ENCODE measurements at places on chromosomes 7 and 10. TPM values are rescaled to one million over a fixed set of nuclear protein-coding genes. Genes with fewer than 3 reads are reported as not detected.
A peak's percentile ranks its signal among the peaks of the same experiment; 100 is the strongest.

DNA sequence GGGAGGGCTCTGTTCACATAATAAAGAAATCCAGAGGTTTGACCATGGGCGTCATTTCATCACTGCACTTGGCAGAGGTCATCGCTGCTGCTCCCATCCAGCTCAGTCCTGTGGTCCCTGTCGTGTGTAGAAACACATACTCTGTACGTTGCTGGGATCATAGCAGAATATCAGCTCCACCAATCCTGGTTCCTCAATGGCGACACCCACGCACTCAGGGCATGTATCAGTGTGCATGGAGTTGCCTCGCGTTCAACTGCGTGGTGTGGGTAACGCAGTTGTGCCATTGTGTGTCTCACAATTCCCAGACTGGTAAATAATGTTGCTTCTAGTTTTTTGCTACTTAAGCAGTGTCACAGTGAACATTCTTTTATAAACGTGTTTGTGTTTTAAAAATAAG is 111.1 kb downstream of the LHPP start:
- DNase-seq = no peak
- H3K4me3 ChIP-seq = no peak overlapping the region
- H3K27me3 ChIP-seq = no peaks in the 10 kb centered on the region
- H3K36me3 ChIP-seq = no peaks in the 10 kb centered on the region
- H3K27ac ChIP-seq = no peak overlapping the region
- no peaks in the 10 kb centered on the region for H3K4me1 ChIP-seq

GRCh38 chr10:72274213-72274729 is 547 bp downstream of the DDIT4 start:
- H3K4me3 ChIP-seq = peak overlapping the region; percentile 15
- DNase-seq = peak; percentile 84
- H3K4me1 ChIP-seq = no peaks in the 10 kb centered on the region
- no peaks in the 10 kb centered on the region for H3K36me3 ChIP-seq
- H3K27me3 ChIP-seq = no peaks in the 10 kb centered on the region

DNA sequence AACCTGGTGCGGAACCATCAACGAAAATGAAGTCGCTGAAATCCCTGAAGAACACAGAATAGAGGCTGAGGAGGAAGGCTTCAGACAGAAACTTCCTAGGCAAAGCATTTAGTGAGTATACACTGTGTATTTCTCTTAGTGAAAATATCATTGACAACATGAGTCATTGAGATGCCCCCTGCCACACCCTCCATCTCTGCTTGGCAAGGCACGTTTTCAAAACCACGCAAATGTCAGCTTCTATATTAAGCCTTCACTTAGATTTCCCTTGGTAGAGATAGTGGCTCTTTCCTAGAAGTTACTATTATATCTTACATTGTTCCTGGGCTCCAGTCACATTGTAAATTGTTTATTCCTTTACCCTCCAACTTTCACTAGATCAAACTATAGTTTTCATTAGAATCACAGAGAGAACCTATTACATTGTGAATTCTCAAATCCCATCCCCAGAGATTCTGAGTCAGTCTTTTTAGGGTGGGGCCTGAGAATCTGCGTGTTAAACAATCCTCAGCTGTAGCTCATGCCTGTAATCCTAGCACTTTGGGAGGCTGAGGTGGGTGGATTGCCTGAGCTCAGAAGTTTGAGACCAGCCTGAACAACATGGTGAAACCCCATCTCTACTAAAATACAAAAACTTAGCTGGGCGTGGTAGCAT is 4.6 kb upstream of the SKAP2 start:
- no peaks in the 10 kb centered on the region for H3K27me3 ChIP-seq
- H3K4me3 ChIP-seq = no peak overlapping the region
- H3K4me1 ChIP-seq = no peaks in the 10 kb centered on the region
- DNase-seq = no peak
- no peaks in the 10 kb centered on the region for H3K36me3 ChIP-seq

DNA sequence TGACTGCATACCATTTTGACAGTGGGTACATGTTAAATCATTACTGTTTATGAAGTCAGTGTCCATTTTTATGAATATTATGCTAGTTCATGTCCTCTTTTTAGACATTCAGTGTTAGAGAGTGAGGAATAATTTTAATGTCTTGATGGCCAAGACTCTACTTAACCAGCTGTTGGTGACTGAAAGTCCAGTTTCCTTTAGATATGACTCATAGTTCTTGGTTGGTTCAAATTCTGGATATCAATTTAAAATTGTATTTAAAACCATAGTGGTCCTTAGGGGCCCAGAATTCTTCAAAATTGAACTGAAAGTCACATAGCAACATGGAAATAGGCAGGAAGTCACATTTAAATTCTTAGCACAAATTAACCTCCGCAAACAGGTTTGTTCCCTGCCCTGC is 196.5 kb upstream of the PRPS1L1 start:
- no peak overlapping the region for H3K27ac ChIP-seq
- no peak for DNase-seq
- H3K27me3 ChIP-seq = no peaks in the 10 kb centered on the region
- H3K36me3 ChIP-seq = no peaks in the 10 kb centered on the region
- no peak overlapping the region for H3K4me3 ChIP-seq

- no peak overlapping the region for H3K4me3 ChIP-seq
- H3K4me1 ChIP-seq = no peaks in the 10 kb centered on the region
Observed at GRCh38 chr7:71723859-71724258, 591.9 kb downstream of the GALNT17 start.

- H3K4me3 ChIP-seq = no peak overlapping the region
- no peaks in the 10 kb centered on the region for H3K4me1 ChIP-seq
- H3K27me3 ChIP-seq = no peaks in the 10 kb centered on the region
- H3K27ac ChIP-seq = no peak overlapping the region
- DNase-seq = no peak
- H3K36me3 ChIP-seq = no peaks in the 10 kb centered on the region
Observed at GRCh38 chr10:121595351-121595805, 2.9 kb downstream of the FGFR2 start.

DNA sequence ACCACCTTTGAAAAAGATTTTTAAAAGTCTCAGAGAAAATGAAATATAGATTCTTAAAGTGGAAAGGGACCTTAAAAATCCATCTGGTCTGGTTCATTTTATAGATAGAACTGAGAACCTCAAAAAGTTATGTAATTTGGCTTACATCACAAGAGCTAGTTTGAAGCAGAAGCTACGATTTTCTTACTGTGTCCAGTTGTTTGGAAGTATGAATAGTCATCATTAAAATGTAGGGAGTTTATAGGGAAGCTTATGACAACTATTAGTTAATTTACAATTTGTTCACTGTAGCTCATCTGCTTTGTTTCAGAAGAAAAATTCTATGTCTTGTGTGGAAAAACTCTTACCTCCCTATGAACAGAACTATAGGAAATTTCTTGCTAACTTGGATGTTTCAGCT is 26.9 kb downstream of the ZEB1 start:
- H3K27ac ChIP-seq = no peak overlapping the region
- H3K27me3 ChIP-seq = no peaks in the 10 kb centered on the region
- no peak overlapping the region for H3K4me3 ChIP-seq
- DNase-seq = no peak
- no peaks in the 10 kb centered on the region for H3K36me3 ChIP-seq

DNA sequence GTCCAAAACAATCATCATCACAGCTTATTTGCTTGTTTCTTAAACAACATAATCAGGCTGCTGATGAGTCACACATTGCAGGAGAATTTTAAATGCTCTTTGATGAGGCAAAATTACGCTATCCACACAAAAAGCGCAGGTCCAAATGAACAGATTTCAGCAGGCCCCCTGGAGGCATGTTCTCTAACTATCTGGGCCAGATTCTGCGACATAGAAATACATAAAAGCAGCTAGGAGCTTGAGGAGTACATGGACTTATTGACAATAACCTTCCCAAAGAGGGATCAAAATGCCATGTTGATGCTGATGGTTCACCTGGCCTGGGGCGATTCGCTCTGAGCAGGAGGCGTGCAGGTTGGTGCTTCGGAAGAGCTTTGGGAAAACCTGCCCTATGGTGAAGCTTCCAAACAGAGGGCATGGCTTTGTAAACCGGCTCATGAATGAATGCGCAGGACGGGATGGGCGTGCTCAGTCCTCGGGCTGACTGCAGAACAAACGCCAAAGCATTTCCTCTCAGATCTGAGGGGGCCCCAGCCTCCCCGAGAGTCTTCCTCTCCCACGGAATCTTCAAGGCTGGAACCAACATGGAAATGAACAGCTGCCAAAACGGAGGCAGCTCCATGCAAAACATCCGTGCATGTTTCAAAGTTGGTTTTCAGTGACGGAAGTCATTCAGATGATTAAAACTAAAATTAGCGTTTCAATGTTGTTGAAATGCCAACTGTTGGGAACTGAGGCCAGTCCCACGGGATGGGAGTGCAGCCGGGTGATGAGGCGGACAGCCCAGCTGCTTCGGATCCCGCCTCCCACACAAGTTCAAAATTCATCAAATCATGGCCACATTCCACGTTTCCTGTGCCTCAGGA is 179.6 kb downstream of the TCERG1L start:
- H3K27ac ChIP-seq = no peak overlapping the region
- H3K27me3 ChIP-seq = no peaks in the 10 kb centered on the region
- no peak overlapping the region for H3K4me3 ChIP-seq
- H3K4me1 ChIP-seq = no peaks in the 10 kb centered on the region
- no peaks in the 10 kb centered on the region for H3K36me3 ChIP-seq
- DNase-seq = no peak

DNA sequence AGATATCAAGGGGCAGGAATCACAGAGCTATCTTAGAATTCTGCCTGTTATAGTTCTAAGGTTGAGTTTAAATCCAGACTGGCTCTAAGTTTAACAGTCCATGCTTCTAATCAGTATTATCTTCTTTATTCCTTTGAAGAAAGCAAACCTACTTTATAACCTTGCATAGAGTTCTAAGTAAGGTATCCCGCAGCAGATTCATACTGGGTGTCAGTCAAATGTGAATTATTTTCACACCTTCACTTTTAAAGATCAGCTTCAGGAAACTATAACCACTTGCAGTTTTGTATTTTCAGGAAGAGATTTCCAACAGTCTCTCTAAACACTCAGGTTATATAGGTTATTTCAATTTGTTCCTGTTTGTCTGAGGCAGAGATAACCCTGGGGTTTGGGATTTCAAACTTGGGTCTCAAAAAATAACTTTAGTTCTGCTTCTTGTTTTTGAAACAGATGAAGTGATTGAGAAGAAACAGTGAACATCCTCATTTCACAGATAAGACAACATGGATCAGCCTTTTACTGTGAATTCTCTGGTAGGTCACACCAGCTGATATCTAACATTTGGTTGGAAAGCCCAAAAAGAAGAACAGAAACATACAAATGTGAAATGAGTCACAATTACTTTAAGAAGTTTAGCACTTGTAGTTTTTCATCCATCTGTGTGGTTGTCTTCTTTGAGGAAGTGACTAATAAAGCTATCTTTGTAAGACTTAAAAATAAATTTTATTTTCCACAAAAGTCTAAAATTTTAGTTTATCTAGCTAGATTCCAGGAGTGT is 21.4 kb downstream of the STAMBPL1 start:
- H3K4me3 ChIP-seq = no peak overlapping the region
- no peaks in the 10 kb centered on the region for H3K36me3 ChIP-seq
- H3K27me3 ChIP-seq = no peaks in the 10 kb centered on the region
- H3K27ac ChIP-seq = no peak overlapping the region

- no peaks in the 10 kb centered on the region for H3K36me3 ChIP-seq
- no peak overlapping the region for H3K27ac ChIP-seq
- H3K4me1 ChIP-seq = no peaks in the 10 kb centered on the region
- H3K27me3 ChIP-seq = no peaks in the 10 kb centered on the region
- H3K4me3 ChIP-seq = no peak overlapping the region
- DNase-seq = no peak
Observed at GRCh38 chr10:115951242-115951641, 321.8 kb downstream of the GFRA1 start.

- H3K27ac ChIP-seq = no peak overlapping the region
- no peaks in the 10 kb centered on the region for H3K27me3 ChIP-seq
- no peak for DNase-seq
- H3K4me1 ChIP-seq = no peaks in the 10 kb centered on the region
Observed at GRCh38 chr10:29041616-29042015, 247.3 kb upstream of the LYZL1 start.

DNA sequence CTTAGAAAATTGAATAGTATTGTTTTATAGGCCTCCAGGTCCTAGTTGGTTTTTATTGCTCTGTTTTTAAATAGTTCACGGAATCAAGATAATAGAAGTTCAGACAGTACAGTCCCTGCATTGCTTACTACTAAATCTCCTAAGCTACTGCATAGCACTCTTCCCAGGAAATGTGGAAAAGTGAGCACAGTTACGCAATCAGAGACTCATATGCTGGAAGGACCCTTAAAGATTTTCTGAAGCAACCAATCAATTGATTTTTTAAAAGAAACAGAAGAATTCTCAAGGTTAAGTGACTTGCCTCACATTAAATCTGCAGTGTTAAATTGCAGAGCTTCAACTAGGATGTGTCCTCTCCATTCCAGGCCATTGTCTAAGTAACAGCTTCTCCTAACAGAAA is 23.1 kb upstream of the DIP2C start:
- H3K4me1 ChIP-seq = no peaks in the 10 kb centered on the region
- no peak for DNase-seq
- H3K27me3 ChIP-seq = no peaks in the 10 kb centered on the region

- DNase-seq = no peak
- no peaks in the 10 kb centered on the region for H3K27me3 ChIP-seq
- H3K4me1 ChIP-seq = no peaks in the 10 kb centered on the region
Observed at GRCh38 chr7:44381494-44382220, 56.3 kb upstream of the CAMK2B start.

GRCh38 chr10:111076682-111077478 is at the start of gene ADRA2A:
Gene ADRA2A (plus strand): TSS chr10:111077029. CDS start chr10:111077997, 968 bp downstream.
- no peak for DNase-seq
- no peak within 1 kb of the TSS for H3K27ac ChIP-seq
- H3K27me3 ChIP-seq = no peaks in the 10 kb centered on the region
- H3K4me3 ChIP-seq = peak within 1 kb of the TSS; percentile 38
- H3K36me3 ChIP-seq = no peaks in the 10 kb centered on the region

DNA sequence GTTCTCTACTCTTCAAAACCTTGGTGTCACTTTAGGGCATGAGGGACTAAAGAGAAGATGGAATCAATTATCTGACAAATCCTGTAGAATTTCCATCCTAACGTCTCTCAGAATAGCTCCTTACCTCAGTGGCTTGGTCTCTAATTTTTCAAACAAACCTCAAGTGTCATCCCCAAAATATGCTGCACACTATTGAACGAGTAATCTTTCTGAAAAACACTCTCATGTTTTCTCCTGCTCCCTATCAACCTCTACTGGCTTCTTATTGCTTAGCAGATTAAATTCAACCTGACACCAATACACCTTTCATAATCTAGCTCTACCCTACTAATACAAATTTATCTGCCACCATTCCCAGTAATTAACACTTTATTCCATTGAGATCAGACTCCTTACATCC is 8.5 kb downstream of the CNOT4 start:
- DNase-seq = no peak
- no peak overlapping the region for H3K4me3 ChIP-seq
- H3K4me1 ChIP-seq = peaks cover 2% of the 10 kb centered on the region
- no peaks in the 10 kb centered on the region for H3K27me3 ChIP-seq
- no peaks in the 10 kb centered on the region for H3K36me3 ChIP-seq

DNA sequence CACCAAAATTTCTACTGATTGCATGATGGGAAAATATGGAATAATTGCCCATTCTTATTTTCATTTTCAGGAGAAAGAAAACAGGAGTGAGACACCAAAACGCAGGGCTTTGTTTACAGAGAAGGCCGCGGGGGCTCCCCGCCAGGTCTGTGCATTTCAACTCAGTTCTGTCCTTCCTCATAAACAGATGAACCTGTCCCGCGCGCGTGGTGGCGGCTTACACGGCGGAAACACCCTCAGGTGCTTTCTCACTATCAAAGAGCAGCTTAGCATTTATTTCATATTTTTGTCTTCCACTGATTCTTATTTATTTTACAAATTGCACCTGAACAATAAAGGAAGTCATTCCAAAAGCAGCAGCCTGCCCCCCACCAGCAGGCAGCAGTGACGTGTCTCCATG is 579.4 kb downstream of the PTPRN2 start:
- H3K4me3 ChIP-seq = no peak overlapping the region
- H3K27me3 ChIP-seq = no peaks in the 10 kb centered on the region
- H3K27ac ChIP-seq = no peak overlapping the region

CRYGN gene
- 0.84 TPM for total RNA-seq

SLC18A3 gene
- not detected for total RNA-seq

PDAP1 gene
- total RNA-seq = 94.9 TPM

Measured in aorta (tissue), 5 donors.